ENCODE measurements at places on chromosomes 2 and 18.

GRCh38 chr2:95695613-95696012 lies 103.8 kb downstream of the TRIM43 start:
- DNase-seq = no peak

DNA sequence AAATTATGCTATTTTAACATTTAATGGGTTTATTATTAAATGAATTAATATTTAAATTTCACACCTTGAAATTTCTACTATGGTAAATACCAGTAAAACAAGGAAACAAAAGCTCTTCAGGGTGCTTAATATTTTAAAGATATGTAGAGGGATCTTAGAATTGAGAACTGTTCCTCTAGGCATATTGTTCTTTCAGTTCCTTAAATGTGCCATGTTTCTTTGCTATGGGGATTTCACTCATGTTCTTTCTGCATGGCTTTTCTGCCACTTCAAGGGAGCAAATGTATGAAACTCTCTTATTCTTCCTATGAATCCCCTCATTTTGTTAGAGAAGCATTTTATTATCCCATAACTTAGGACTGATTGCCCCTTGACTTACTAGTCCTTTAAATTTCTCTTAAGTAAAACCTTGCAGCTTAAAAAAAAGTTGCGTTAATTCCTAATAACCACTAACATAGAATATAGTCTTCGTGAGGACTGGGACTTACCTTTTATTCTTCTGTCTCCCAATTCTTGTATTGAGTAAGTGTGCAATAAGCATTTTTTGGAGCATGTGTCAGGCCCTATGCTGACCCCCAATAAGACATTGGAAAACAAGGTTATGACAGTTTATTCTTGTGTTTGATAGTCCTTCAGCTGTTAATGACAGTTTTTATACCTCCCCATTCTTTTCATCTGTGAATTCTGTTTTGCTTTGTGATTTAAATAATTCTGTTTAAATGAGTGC lies 95.7 kb downstream of the BIRC6 start:
- no peak for DNase-seq

DNA sequence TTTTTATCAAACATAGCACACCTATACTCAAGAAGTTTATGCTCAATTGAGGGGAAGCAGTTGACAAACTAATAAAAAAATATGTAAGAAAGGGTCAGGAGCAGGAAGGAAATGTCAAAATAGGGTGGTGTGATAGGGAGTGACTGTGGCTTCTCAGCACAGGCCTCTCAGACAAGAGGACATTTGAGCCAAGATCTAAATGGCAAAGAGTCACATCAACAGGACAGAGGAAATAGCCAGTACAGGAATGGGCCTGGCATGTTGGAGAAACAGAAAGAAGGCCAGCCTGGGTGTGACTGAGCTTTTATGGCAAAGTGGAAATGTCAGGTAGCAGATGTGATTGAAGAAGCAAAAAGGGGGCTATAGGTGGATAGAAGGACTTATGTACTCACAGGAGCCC lies 117.0 kb downstream of the CCDC148 start:
- no peak for DNase-seq

- peak; percentile 88 for DNase-seq
Observed at GRCh38 chr2:234422273-234422732, 74.6 kb downstream of the ARL4C start.

DNA sequence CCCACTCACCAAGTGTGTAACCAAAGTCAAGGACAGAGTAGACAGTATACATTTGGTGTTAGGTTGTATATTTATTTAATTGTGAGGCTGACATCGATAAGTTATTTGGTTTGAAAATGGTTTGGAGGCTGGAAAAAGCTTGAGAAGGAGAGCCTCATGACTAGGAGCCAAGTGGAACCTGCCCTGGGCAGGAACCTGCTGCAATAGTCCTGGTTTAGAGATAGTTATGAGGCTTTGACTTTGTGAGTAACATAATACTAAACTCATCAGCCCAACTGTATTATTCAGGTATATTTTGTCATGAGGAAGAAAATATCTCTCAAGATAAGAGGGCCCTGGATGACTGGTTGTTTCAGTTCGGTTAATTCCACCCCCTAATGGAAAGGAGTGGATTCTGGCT lies 234.3 kb upstream of the CYRIA start:
- DNase-seq = no peak

DNA sequence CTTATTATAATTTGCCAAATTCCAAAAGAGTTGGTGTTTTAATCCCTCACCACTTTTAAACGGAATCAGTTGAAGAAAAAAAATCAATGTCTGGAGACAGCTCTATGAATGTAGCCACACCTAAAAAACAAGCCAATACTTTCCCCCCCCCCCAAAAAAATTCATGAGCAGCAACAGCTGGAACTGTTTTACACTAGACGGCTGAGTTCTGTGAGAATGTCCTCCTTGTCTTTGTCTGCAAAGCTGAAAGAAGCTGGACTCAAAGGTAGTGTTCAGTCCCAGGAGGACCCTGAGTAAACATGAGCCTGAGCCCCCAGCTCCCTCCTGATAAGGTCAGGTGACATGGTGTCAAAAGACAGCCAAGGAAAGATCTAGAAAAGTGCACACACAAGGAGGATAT lies 68.2 kb downstream of the ZNF521 start:
- DNase-seq = no peak

DNA sequence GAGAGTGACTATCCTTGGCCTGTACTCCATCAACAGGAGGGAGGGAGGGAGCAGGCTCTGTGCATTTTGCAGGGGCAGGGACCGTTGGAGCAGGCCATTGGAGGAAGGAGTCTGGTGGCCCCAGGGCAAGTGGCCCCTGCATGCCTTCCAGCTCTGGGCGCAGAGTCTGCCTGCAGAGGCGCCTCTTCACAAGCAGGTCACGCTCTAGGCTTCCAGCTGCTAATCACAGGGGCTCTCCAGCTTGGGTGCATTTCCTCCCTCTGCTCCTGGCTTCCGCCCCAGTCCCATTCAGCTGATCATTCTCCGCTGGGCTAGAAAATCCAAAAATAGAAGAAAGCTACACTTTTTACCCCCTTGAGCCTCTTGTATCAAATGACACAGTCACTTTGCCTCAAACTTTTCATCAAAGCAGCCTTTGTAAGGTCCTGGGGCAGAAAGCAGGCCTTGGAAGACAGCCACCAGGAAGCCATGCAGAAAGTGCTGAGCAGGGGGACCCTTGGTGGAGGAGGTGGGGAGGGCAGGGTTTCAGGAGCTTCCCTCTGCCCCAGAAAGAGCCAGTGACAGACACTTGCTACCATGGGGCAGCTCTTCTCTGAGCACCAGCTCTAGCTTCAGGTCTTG lies 11.3 kb downstream of the TMEM247 start:
- DNase-seq = no peak

- DNase-seq = peak; percentile 28
Observed at GRCh38 chr2:100260712-100261620, 61.3 kb downstream of the LONRF2 start.

DNA sequence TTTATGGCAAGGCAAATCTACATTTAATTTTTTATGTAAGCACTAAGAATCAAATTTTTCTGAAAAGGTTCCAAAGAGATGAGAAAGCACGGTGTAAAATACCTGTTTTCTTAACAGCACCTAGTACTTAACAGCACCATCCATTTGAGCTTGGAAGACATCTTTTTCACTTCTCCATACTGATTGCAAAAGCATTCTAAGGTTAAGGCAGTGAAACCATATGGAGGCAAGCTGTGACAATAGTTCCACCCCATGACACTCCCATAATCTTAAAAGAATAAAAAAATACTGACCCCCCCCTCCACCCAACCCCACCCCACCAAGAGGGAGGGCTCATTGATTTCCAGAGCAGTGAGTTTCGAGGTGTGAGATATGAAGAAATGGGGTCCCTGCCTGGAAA lies 60.6 kb downstream of the ZCCHC2 start:
- no peak for DNase-seq

GRCh38 chr2:109322111-109322510 lies 193.1 kb downstream of the SH3RF3 start:
- no peak for DNase-seq

DNA sequence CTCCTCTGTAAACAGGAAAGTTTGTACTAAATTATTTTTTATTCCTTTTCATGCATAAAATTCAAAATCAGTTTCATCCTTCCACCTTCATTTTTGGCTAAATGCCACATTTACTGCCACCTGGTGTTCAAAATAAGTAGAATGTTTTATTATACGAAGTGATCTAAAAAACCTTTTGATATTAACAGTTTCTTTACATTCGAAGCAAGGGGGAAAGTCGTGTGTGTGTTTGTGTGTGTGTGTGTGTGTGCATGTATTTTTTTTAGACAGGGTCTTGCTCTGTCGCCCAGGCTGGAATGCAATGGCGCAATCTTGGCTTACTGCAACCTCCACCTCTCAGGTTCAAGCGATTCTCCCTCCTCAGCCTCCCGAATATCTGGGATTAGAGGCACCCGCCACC lies 9.0 kb upstream of the SCN9A start:
- DNase-seq = no peak

- DNase-seq = no peak
Observed at GRCh38 chr2:127220102-127220767, at the start of gene CYP27C1. TSS of gene CYP27C1 (minus strand) at chr2:127220299. CDS start at chr2:127220270, 29 bp downstream.

GRCh38 chr2:2704428-2705090 lies 373.5 kb upstream of the MYT1L start:
- no peak for DNase-seq

DNA sequence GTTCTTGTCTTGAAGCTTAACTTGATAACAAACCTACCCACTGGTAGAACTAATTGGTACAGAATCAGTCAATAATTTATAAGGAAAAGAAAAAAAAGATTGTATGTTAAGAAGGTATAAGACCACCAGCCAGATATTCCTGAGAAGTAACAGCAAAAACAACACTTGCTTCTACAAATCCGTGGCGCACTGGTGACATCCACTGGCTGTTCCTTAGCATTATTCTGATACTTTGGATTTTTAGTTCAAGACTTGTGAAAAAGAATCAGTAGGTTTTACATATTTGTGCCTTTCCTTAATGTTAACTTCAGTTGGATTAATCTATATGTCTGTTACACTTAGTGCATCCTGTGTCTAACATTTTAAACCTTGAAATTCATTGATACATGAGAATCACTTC lies 141.8 kb downstream of the GRB14 start:
- DNase-seq = no peak

DNA sequence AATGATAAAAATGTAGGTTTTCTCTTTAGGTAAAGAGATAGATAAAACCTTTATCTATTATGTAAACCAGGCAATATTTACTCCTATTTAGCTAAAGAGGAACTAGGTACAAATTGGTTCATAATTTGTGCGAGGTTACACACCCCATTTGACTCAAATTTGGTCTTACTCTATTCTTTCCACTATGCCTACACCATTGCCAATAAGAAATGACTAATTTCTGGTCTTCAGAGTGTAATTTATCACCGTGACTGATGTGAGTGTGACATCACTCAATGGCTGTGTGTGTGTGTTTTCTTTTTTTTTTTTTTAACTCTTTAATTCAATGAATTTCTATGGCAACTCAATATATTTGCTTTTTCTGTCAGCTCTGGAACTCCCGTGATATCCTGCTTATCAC lies 955.8 kb downstream of the TDRD15 start:
- DNase-seq = no peak

DNA sequence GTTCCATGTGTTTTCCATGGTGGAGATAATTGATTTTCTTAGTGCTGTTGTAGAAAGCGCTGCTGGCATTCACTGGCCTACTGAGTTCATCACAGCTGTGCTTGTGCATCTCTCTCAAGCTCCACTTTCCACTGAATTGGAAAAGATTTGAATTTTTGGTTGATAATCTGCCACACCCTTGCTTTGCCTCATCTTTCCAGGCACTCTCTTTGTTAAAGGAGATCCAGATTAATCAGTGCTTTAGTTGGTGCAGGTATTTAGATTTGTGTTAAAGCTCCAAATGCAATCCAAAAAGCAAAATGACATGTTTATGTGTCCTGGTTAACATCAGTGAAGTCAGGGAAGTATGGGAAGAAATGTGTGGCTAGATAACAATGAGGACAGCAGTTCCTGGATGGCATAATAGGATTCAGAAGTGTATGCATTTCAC lies 2.7 kb upstream of the COL3A1 start:
- DNase-seq = no peak

DNA sequence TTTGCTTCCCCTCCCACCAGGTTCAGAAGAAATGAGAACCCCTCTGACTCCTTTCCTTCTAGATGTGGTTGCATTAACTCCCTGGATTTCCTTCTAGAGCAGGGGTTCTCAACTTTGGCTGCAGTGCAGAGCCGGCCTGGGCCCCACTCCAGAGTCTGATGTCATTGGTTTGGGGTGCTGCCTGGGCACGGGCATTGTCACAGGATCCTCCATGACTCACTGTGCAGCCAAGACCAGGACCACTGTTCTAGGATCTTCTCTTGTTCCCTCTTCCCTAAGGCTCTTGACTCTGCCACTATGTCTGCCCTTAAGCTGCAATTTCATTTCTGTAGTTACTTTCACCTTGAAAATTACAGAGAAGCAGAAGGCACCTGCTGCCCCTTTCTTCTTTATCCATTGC lies 31.8 kb downstream of the TBC1D8 start:
- DNase-seq = no peak

DNA sequence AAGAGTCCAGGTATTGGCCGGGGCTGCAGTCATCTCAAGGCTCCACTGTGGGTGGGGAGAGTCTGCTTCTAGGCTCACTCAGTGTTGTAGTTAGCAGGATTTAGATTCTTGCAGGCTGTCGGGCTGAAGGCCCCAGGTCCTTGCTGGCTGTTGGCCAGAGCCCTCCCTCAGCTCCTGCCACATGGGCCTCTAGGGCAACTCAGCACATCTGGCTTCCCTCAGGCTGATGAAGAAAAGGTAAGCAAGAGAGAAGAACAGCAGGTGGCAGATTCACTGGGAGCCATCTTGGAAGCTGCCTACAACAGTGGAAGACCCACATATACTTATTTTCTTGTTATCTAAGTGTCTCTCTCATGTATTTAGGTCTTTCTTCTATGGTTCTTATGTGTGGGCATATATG lies 4.3 kb downstream of the MRPS9 start:
- DNase-seq = no peak

GRCh38 chr2:147082850-147083522 lies 761.8 kb upstream of the ACVR2A start:
- peak; percentile 37 for DNase-seq

DNA sequence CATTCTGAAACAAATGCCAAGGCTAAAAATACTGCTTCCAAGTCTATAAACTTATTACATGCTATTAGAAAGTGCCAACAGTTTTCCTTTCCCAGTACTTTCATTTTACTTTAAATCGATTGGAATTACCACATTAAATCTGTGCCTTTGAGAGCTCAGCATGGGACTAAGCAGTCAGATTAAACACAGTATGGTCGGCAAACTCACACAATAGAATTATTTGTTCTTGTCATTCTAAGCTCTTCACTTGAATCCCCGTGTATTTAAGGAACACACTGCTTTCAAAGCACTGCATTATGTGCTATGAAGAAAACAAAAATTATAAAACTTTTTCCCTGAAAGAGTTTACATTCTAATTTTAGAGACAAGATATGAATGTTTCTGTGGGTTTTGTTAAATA lies 444.4 kb upstream of the SLC39A10 start:
- DNase-seq = no peak

GRCh38 chr2:26704441-26704977 lies 12.0 kb downstream of the KCNK3 start:
- no peak for DNase-seq
